Activated CD4-positive, alpha-beta T cell treated with anti-CD3 and anti-CD28 coated beads, Interleukin-2, amount 50 U/mL, for 4 hours (primary cell): ENCODE measurements at places on chromosomes 4 and X.

- no peak for DNase-seq
Observed at GRCh38 chr4:185664481-185664880, 129.2 kb upstream of the PDLIM3 start.

- DNase-seq: no peak
Observed at GRCh38 chr4:3527101-3527913, 4.9 kb downstream of the LRPAP1 start.

DNA sequence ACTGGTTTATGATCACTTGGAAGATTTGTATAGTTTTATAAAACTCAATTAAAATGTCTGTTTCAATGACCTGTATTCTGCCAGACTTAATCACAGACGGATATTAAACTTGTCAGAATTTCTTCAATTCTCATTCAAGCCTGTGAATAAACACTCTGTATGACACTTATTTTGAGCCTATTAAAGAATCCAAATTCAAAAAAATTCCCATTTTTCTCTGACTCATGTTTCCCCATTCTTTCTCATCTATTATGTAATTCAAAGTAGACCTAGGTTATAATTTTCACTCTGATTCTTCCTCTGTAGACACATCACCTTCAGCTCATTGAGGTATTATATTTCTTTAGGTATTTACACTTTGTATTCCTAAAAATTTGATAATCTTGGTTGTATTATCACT is 166.1 kb downstream of the TMA16 start:
- DNase-seq: no peak

GRCh38 chr4:109214622-109215301 is 87.7 kb downstream of the COL25A1 start:
- no peak for DNase-seq

DNA sequence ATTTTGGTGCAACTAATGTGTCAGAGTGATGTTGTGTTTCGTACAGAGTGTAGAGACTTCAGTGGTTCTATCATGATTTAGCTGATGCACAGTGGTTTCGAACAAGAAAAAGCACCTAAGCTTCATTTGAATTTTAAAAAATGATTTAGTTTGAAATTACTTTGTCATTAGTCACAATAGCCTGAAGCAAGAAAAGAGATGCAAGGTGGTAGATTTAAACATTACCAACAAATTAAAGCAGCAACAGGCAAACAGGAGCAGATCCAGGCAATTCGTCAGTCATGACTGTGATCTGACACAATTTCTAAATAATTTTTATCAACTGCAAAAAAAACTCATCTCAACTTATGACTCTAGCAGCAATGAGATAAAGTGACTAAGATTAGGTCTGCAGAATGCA is 24.6 kb upstream of the COX7B2 start:
- DNase-seq: no peak
